ENCODE measurements at places on chromosomes 11 and 22.
A peak's percentile ranks its signal among the peaks of the same experiment; 100 is the strongest.

GRCh38 chr11:128342511-128343134 lies 244.7 kb downstream of the ETS1 start:
- DNase-seq = peak; percentile 62

- DNase-seq = no peak
Observed at GRCh38 chr22:44535362-44536095, 37.5 kb upstream of the RTL6 start.

DNA sequence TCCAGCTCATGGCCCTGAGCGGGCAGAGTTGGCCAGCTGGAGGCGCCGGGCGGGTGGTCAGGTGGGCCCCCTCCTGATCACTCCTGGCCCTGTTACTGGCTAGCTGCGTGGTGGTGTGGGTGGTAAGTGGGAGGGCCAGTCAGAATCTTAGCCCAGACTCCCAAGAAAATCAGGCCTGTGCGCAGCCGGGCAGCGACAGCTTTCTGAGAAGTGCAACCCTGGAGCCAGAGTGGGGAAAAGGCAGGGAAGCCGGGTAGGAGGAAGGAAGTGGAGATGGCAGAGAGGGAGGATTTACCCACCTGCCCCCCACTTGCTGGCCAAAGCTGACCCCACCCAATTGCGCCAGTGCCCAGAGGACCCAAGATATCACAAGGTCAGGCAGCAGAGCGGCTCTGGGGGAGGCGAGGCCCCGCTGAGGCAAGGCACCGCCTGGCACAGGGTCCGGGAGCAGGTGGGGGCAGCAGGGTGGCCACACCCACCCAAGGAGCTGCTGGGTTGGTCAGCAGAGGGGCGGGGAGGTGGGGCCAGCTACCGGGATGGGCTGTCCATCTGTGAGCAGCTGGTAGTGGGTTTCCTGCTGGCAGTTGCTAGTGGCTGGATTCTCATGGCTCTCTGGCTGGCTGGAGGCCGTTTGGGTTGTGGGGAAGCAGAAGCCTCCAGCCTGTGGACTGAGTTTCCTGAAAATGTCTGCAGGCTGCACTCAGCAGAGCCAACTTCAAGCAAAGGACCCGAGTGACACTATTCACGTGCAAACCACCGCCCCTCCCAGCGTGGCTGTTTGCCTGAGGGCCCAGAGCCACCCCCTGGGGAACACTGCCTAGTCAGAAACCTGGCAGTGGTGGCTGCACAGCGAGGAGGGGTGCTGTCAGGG lies 196.4 kb downstream of the IGLL1 start:
- DNase-seq = no peak

- no peak for DNase-seq
Observed at GRCh38 chr11:2572491-2573239, 127.1 kb downstream of the KCNQ1OT1 start.

DNA sequence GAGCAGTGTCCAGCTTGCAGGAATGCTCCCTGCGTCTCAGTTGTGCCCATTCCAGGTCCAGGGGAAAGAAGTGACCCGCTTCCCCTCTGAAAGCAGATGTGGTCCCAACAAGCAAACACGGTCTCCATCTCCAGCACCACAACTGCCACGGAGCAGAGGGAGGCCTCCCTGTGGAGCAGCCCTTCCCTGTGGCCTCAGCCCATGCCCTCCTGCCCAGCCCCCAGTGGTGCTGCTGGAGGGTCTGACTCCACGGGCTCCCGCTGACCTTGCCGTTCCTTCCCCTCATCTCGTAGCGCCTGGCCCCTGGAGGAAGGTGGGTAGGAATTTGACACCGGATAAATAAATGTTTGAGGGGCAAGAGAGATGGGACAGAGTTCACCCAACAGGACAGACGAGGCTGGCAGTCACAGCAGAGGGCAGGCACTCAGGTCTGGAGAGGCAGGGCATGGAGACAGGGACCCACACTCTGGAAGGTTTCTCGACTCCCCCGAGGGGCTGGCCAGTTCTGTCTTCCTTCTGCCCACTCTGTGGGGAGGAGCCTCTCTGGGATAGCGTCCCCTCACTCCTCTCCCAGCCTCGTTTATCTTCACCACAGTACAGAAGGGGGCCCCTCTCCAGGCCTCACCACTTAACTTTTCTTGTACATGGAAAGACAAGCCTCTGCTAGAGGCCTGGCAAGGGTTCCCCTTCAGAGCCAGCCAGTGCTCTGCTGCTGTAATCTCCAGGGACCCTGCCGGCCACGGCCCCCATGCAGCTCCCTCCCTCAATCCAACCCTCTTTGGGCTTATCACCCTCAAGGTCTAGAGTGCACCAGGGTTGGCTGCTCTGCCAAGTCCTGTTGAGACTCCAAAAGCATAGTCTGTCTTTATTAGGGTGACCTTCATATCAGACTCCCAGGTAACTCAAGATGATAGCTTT lies 7.5 kb upstream of the ST3GAL4 start:
- no peak for DNase-seq

DNA sequence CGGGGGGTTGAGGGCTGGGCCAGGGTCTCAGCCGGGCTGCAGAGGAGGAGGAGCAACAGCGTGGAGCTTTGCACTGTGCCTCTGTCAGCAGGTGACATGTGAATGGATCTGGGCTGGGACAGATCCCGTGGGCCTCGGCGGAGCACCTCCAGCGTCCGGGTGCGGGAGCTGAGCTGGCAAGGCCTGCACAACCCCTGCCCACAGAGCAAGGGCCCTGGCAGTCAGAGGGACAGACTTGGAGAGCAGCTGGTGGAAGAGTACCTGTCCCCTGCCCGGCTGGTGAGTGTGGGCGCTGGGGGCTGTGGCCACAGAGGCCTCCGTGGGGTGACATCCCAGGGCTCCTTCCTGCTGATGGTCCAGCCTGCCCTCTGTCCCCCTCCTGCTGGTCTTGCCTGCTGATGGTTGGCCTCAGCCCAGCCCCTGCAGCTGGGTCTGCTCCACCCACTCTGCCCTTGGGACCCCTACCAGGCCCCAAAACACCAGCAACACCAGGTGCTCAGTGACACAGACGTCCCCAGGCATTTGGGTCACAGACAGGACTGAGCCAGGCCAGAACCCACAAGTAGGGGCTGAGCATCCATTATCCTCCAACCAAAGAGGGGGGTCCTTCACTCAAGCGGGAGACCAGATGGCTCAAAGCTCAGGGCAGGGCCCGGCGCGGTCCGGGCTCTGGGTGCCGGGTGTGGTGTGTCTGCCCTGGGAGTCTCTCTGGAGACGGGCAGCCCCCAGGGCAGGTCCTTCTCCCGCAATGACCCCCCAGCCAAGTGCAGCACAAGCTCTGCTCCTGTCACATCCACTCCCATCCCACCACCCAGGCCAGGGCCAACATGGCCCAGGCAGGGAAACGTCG lies 3.5 kb downstream of the LRRC56 start:
- DNase-seq = no peak

- DNase-seq = no peak
Observed at GRCh38 chr22:48212727-48213126, 1450.3 kb downstream of the TBC1D22A start.

- DNase-seq = no peak
Observed at GRCh38 chr11:5597953-5598352, 1.5 kb downstream of the TRIM6 start.

- no peak for DNase-seq
Observed at GRCh38 chr11:131943295-131943694, 572.9 kb downstream of the NTM start.

- DNase-seq = peak; percentile 29
Observed at GRCh38 chr22:23180893-23181720, 798 bp downstream of the BCR start.

DNA sequence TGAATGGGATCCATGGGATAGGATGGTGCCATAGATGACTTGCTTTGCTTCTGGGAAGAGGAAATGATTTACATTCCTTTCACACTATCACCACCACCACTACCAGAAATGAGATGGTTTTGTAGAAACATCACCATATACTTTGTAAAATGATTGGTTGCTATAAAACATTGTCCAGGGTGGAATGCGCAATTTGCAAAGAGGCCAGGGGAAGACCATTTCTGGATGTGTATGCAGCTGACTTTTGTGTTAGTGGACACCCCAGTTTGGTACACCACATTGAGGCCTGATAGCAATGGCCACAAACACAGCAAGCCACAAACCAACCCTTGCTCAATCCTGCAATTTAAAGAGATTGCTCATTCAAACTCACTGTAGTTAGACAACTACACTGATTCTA lies 56.7 kb upstream of the RCN1 start:
- no peak for DNase-seq

DNA sequence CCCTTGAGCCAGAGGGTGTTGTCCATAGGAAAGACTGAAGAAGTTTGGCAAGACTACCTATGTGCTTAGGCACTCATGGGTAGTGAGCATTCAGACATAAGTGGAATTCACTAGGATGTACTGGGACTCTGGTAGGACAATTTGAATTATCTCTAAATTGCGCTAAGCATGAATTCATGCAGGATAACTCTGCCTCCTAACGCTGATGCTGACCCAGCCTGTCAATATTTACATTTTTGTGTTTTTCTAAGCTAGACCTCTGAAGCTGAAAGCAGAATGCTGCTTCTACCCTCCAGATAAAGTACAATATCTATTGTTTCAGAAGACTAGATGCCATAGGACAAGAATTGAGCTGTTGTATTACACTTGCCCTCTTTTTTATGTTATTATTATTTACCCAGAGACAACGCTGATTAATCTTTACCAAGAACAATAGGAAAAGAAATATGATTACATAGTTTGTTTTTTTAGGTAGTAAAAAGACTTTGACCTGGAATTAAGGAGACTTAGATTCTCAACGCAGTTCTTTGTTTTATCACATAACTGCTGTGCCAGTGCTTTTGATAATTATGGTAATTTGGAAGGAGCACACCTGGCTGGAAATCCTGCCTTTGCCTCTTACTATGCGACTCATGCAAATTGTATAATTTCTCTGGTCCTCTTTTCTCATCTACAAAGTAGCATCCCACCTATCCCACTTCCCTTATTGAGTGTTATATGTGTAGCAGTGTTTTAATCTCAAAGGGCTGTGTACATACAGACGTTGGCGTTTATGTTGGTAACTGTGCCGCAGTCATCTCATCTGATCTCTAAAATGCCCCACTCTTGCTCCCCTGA lies 21.2 kb upstream of the GRAMD1B start:
- no peak for DNase-seq

- no peak for DNase-seq
Observed at GRCh38 chr11:69972351-69972802, 105.7 kb upstream of the ANO1 start.

- DNase-seq = no peak
Observed at GRCh38 chr11:27025312-27025955, 15.2 kb upstream of the BBOX1 start.

- DNase-seq = no peak
Observed at GRCh38 chr11:47991894-47992293, 11.5 kb downstream of the PTPRJ start.

- DNase-seq = no peak
Observed at GRCh38 chr11:10701982-10702381, 8.4 kb upstream of the IRAG1 start.

DNA sequence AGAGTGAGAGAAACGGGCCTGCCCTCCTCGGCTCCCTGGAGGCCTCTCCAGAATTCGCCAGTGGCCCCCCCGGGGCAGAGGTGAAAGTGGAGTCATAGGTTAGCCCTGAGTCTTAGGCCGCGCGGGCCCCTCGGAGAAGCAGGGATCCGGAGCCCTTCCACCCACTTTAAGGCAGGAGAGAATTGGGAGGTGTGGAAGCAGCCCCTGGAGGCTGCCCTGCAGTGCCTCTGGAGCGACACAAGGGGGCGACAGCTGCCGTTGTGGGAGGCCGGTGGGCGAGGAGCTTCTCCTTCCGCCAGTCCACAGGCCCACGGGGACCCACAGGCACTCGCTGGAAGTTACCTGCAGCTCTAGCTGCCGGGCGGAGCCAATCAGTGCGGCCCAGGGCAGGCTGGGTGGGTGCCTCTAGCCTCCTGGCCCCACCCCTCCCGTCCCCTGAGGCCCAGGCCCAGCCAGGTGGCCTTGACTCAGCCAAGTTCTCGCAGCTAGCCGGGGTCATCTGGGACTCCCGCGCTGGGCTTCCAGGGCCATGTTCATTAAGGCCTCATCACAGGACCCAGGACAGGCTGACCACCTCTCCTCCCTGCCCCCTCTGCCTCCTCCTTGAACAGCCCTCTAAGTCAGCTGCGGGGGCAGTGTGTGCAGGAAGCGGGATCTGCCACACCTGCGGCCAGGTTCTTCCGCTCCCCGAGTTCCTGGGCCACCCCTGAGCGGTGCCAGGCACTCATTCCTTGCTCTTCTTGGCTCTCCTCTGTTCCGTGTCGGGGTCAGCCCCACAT lies 5.0 kb downstream of the DGKZ start:
- DNase-seq = peak; percentile 71

DNA sequence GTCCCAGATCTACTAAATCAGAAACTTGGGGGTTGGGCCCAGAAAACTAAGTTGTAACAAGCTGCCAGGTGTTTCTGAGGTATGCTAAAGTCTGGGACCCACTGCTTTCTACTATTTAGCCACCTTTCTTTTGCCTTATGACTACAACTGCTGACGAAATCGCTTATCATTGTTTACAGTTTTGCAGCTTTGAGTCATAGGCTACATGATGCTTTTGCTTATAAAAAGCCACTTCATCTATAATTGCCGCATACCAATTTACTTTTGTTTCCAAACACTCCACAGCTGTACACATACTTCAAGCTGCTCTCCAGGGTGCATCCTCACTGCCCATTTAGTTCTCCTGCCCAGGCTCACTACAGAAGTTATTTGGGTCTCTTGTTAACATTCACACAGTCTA lies 144.7 kb downstream of the ENTHD1 start:
- DNase-seq = no peak

- DNase-seq = no peak
Observed at GRCh38 chr11:115710980-115711379, 206.8 kb upstream of the CADM1 start.

- DNase-seq = no peak
Observed at GRCh38 chr11:22930816-22931594, 70.7 kb upstream of the CCDC179 start.

DNA sequence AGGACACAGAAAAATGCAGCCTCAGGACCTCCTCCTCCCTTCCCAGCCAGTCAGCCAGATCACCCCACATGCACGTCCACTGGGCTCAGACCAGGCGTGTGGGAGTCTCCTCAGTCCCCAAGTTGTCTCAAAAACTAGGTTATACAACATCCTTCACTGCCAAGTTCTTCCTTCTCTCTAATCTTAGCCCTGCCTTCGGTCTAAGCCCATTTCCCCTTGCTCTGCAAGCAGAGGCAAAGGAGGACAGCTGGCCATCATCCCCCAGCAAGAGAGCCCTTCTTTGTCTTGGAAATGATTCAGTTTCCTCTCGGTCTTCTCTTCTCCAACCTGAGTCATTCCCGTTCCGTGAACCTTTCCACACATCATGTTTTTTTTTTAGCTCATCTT lies 14.0 kb upstream of the NRGN start:
- no peak for DNase-seq

All from stimulated activated CD4-positive, alpha-beta T cell treated with anti-CD3 and anti-CD28 coated beads, Interleukin-2, amount 100 ng/mL, for 48 hours (primary cell).